Epithelial cell of proximal tubule (primary cell): ENCODE measurements at places on chromosomes 12 and 14. TPM values are rescaled to one million over a fixed set of nuclear protein-coding genes. Genes with fewer than 3 reads are reported as not detected.

DNA sequence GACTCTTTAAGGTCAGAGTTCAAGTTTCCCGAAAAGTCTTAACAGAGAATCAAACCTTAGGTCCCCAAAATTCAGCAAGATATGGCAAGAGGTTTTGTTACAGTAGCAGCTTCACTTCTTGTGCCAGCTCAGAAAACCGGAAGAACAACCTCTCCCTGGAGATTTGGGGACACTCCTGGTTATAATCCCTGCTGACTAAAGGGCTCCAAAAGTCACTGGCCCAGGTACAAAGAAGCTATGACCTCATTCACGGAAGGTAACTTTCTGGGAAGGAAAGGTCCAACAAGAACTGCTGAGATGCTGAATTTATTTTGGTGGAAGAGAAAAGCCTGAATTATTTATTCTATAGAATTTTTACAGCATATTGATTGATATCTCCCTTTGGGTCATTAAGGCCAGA, 55.6 kb upstream of the DIO2 start:
- no peak for DNase-seq

DNA sequence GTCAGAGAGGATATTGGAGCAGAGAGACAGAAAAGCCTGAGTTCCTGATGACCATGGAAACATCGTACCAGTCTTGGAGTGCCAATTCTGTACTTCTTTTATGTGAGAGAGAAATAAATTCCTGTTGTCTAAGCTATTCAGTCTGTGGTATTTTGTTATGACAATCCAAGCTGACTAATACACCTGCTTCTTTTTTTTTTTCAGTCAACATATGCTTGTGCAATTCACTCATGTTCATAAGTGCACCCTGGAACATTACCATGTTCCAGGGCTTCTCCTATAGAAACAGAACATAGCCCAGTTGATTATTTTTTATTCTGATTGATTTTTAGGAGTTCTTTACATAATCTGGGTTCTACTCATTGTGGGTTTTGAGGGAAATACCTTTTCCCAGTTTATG, 1.7 kb upstream of the CHPT1 start:
- DNase-seq, result peak; percentile 39

- no peak for DNase-seq
These were observed 135.7 kb downstream of the TTC6 start for GRCh38 chr14:37731094-37731493.

DNA sequence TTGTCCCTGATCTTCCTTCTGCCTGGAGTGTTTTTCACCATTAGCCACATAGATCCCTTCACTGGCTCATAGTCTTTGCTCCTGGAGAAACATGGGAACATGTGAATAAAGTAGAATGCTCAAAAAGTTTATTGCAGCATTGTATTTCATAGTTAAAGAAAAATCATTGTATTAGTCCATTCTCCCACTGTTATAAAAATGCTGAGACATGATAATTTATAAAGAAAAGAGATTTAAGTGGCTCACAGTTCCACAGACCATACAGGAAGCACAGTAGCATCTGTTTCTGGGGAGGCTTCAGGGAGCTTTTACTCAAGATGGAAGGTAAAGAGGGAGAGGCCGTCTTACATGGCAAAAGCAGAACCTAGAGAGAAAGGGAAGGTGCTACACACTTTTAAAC, 238.3 kb upstream of the OR4E1 start:
- no peak for DNase-seq

DNA sequence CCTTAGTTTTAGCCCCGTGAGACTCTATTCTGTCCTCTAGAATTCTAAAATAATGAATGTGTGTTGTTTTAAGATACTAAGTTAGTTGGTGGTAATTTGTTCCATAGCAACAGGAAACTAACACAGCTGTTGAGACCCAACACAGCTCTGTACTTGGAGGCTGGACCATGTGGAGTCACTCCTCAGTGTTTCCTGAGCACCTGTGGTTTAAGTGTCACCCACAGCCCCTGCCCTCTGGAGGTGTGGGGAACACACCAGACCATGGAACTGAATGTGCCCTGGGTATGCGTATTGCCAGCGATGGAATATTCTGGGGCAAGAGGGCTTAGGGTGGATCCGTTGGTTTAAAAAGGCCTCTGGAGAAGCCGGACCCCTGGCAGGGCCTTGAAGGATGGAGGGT, 16.6 kb upstream of the GPR68 start:
- no peak for DNase-seq

- DNase-seq, result peak; percentile 51
These were observed 30.4 kb downstream of the FBXO34 start for GRCh38 chr14:55301437-55302121.

DNA sequence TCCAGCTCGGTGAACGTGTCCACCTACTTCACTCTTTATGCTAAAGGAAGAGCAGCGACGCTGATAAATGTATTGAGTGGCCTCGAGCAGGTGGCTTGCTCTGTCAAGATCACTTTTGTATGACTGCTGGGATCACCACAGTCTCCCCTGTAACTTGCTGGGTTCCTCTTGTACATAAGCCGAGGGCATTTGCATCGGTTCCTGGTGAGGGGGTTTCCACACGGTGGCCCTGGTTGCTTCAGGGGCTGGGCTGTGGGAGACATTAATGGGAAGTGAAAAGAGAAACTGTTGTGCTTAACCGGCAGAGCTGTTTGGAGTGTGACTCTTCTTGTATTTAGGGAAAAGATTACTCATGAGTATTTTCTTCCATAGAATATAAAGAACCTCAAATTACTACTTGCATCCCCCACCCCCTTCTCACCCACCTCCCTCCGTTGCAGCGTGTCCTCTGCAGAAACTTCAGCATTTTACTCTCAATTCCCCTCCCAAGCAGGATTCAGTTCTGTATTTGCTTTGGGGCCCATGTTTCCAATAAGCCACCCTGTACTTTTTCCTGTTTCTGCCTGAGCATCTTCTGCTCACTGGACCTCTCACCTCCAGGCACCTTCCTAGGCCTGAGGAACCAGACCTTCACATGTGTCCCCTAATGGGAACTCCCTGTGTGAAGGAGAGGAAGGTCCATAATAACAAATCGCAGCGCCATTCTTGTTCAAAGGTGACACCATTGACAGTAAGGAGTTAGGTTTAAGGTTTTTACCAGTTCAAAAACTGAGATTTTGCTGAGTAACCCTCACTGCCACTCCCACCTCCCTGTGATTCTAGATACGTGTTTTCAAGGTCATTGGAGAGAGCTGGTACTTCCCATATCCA, 187.0 kb downstream of the ETV6 start:
- no peak for DNase-seq

DNA sequence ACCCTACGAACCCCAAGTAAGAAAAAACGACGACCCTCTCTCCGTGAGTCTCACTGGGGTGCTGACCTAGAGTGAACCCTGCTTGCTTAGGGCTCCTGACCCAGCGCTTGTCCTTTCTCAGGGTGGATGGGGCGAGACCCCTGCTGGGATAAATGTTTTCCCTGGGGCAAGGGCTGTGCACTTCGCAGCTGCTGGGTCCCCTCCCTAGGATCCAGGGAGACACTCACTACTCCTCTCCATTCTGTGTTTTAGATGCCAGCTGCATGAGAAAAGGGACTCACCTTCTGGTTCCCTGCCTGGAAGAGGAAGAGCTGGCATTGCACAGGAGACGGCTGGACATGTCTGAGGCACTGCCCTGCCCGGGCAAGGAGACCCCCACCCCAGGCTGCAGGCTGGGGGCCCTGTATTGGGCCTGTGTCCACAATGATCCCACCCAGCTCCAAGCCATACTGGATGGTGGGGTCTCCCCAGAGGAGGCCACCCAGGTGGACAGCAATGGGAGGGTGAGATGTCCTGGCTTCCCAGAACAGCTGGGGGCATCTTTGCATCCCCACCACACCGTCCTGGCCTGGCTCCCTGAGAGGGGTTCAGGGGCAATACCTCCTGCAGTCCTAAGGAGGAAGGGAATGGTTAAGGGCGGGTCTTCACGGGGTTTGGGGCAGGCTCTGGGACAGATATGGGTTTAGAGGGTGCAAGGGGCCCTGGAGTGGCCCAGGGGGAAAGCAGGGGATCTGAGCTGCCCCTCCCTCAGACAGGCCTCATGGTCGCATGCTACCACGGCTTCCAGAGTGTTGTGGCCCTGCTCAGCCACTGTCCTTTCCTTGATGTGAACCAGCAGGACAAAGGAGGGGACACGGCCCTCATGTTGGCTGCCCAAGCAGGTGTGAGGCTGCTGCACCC, 663 bp downstream of the ANKRD33 start:
- no peak for DNase-seq

GRCh38 chr12:12811343-12811742, 1.8 kb upstream of the DDX47 start:
- no peak for DNase-seq

- no peak for DNase-seq
These were observed 326.7 kb downstream of the ADGRD1 start for GRCh38 chr12:131280426-131280825.

DNA sequence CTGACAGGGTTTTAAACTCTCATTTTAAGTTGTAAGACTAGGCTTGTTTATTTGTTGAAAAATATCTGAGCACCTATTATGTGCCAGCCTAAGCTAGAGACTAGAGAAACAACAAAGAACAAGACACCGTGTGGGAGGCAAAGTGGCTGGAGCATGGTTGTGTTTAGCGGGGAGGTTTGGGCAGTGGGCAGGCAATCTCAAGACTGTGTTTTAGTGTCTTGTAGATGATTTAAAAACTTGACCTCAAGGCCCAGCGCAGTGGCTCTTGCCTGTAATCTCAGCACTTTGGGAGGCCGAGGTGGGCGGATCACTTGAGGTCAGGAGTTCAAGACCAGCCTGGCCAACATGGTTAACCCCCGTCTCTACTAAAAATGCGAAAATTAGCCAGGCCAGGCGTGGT, 7.8 kb downstream of the RPL36AL start:
- no peak for DNase-seq

DNA sequence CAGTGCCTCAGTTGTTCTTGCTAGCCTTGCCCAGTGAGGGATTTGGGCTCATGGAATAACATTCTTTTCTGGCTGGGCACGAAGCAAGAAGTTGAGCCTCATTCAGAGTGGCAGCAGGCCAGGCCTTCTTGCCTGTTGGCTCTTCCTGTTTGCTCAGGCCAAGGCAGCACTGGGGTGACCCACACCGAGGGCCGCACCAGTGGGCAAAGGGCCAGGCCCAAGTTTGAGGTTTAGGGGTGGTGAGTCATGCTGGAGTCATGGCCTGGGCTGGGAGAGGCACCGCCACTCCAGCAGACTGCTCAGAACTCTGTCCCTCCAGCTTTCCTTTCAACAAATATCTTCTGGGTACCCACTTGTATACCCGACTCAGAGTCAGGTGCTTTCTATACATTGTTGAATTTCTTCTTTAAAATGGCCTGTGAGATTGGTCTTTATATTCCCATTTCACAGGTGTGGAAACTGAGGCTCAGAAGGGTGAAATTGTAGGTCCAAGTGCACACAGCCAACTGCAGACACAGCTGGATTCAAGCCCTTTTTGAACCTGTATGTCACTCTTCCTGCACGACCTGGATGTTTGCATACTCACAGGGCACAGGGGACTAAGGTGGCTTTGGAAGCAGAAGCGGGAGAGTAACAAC, 279.4 kb downstream of the FOXN3 start:
- peak; percentile 75 for DNase-seq

DNA sequence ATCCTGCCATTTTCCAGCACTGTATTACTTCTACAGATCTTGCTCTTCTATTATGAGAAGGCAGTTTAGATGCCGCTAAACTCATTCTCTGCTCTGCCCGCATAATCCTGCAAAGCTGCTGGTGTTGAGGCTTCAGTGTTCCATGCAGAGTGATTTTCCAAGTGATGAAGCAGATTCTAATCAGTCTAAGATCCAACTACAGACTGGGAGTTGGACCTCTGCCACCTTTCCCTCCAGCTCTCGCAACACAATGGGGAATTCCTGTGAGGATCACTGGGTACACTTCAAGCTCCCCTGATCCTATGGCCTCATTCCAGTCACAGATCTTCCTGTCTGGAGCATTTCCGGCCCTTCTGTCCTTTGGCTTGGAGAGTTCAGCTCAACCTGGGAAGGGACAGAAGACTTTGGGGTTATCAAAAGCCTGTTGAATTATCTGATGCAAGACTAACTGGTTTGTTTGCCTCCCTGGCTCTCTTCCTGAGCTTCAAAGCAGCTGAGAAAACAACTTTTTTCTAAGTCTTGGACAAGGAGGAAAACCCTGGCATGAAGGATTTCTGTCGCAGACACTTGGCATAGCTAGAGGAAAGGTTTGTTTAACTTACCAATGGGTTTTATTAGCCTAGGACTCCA, 333.9 kb downstream of the ZFP36L1 start:
- peak; percentile 97 for DNase-seq

DNA sequence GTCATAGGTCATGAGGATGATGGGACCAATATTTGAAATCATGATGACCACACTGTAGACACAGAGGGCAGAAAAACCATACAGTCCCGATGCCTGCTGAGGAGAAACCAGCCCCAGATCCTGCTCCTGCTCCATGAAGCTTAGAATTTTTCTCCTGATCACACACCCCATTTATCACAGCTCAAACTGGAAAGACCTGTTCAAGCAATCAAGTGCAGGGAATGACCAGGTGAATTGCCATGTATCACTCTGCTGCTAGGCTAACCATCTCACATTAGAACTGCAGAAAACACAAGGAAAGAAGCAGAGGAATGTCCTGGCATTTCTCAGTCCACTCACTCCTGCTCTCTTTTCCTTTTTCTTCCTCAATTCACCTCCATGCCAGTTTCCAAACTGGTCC, 18.1 kb downstream of the MANSC1 start:
- DNase-seq, result no peak

DNA sequence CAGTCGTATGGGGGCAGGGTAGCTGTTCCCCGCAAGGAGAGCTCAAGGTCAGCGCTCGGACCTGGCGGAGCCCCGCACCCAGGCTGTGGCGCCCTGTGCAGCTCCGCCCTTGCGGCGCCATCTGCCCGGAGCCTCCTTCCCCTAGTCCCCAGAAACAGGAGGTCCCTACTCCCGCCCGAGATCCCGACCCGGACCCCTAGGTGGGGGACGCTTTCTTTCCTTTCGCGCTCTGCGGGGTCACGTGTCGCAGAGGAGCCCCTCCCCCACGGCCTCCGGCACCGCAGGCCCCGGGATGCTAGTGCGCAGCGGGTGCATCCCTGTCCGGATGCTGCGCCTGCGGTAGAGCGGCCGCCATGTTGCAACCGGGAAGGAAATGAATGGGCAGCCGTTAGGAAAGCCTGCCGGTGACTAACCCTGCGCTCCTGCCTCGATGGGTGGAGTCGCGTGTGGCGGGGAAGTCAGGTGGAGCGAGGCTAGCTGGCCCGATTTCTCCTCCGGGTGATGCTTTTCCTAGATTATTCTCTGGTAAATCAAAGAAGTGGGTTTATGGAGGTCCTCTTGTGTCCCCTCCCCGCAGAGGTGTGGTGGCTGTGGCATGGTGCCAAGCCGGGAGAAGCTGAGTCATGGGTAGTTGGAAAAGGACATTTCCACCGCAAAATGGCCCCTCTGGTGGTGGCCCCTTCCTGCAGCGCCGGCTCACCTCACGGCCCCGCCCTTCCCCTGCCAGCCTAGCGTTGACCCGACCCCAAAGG, 804 bp downstream of the GAPDH start:
- DNase-seq, result no peak

GRCh38 chr14:103418481-103418818, 33.2 kb downstream of the MARK3 start:
- DNase-seq, result no peak

GRCh38 chr12:24788886-24789285, 160.0 kb downstream of the BCAT1 start:
- DNase-seq, result no peak

GRCh38 chr14:20035449-20035848, 389 bp downstream of the OR4K13 start:
- DNase-seq, result no peak

FAM186B gene
- total RNA-seq, result 0.07 TPM in 1 of 2 replicates, not detected in the other

MYF6 gene
- 0.14 TPM in 1 of 2 replicates, not detected in the other for total RNA-seq

GLS2 gene
- 0.29 and 2.9 TPM in 2 replicates for total RNA-seq

SCNN1A gene
- total RNA-seq, result 15.6 and 52.2 TPM in 2 replicates

ACSS3 gene
- 2.5 and 3.4 TPM in 2 replicates for total RNA-seq

MIP gene
- total RNA-seq, result not detected in 2 replicates

ZNF664 gene
- total RNA-seq, result 39.0 and 41.7 TPM in 2 replicates

P2RX7 gene
- total RNA-seq, result not detected in 2 replicates

KRT80 gene
- 18.0 and 32.1 TPM in 2 replicates for total RNA-seq
